Activated T-cell treated with anti-CD3 and anti-CD28 coated beads, Interleukin-2, amount 50 U/mL, for 72 hours (primary cell): ENCODE measurements at places on chromosomes 7 and 10. TPM values are rescaled to one million over a fixed set of nuclear protein-coding genes. Genes with fewer than 3 reads are reported as not detected.

The XRCC2 gene
- total RNA-seq = 13.2 TPM

The MKRN1 gene
- total RNA-seq = 132 TPM

The CCDC172 gene
- not detected for total RNA-seq

The CHRM2 gene
- not detected for total RNA-seq

The ACTL6B gene
- not detected for total RNA-seq

The FAM13C gene
- total RNA-seq = not detected

The PAX4 gene
- not detected for total RNA-seq

The LRRC4 gene
- total RNA-seq = 0.53 TPM

The VENTX gene
- total RNA-seq = not detected

The PRDX3 gene
- 125 TPM for total RNA-seq

The SPAM1 gene
- total RNA-seq = not detected

The STN1 gene
- 52.0 TPM for total RNA-seq

The CPA4 gene
- not detected for total RNA-seq

The TAS2R41 gene
- total RNA-seq = not detected

The GHRHR gene
- not detected for total RNA-seq

The SAP25 gene
- 23.4 TPM for total RNA-seq

The RBM48 gene
- total RNA-seq = 16.1 TPM

The OPN1SW gene
- not detected for total RNA-seq

The PTPRE gene
- total RNA-seq = 31.3 TPM

The DYNC1I1 gene
- not detected for total RNA-seq

The ELFN1 gene
- not detected for total RNA-seq

The BTBD16 gene
- total RNA-seq = not detected

The MEST gene
- 4.8 TPM for total RNA-seq

The TMEM140 gene
- 37.0 TPM for total RNA-seq

The NUPR2 gene
- total RNA-seq = not detected

The ZNF727 gene
- 0.19 TPM for total RNA-seq

The ENKUR gene
- total RNA-seq = not detected

The GIMAP4 gene
- 114 TPM for total RNA-seq

The ZNF425 gene
- total RNA-seq = 2.8 TPM

The TLX1 gene
- not detected for total RNA-seq

The RNF148 gene
- total RNA-seq = not detected

The FBXL13 gene
- total RNA-seq = 1.1 TPM

The BBS9 gene
- total RNA-seq = 10.8 TPM

The ERVW-1 gene
- not detected for total RNA-seq

The HGF gene
- total RNA-seq = not detected

The PLXNA4 gene
- 0.99 TPM for total RNA-seq

The LEP gene
- not detected for total RNA-seq

The SKIDA1 gene
- total RNA-seq = 0.23 TPM

The CUX1 gene
- 26.2 TPM for total RNA-seq
